Mammary epithelial cell (primary cell): ENCODE measurements at places on chromosomes 7 and 10. TPM values are rescaled to one million over a fixed set of nuclear protein-coding genes. Genes with fewer than 3 reads are reported as not detected.

Gene CPN1
- not detected for polyA plus RNA-seq

Gene BNIP3
- 102 TPM for polyA plus RNA-seq

Gene AGR2
- 8.7 TPM for polyA plus RNA-seq

Gene SDK1
- 0.12 TPM for polyA plus RNA-seq

Gene KLHL7
- polyA plus RNA-seq: 24.9 TPM

- no peak for DNase-seq
Observed at GRCh38 chr7:144907577-144907976, 71.7 kb upstream of the TPK1 start.

Gene MPLKIP
- 33.3 TPM for polyA plus RNA-seq

Gene MRC1
- 0.01 TPM for polyA plus RNA-seq

Gene CRPPA
- polyA plus RNA-seq: 0.34 TPM

DNA sequence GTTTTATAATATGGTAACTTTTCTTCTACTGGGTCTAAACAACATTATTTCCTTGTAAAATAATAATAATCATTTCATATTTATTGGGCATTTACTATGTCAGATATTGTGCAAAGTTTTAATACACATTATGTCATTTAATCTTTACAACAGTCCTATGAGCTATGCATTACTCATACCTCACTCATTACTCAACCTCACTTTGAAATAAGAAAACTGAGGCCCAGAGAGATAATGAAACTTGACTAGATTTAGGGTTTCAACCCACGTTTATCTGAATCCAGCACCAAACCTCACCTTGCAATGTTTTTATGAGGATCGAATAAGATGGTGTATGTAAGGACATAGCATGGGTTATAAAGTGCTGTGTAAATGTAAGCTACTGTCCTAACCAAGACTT lies 153.2 kb upstream of the SLC13A1 start:
- peak; percentile 55 for DNase-seq

Gene ARHGEF35
- 7.6 TPM for polyA plus RNA-seq

Gene CADPS2
- 0.53 TPM for polyA plus RNA-seq

DNA sequence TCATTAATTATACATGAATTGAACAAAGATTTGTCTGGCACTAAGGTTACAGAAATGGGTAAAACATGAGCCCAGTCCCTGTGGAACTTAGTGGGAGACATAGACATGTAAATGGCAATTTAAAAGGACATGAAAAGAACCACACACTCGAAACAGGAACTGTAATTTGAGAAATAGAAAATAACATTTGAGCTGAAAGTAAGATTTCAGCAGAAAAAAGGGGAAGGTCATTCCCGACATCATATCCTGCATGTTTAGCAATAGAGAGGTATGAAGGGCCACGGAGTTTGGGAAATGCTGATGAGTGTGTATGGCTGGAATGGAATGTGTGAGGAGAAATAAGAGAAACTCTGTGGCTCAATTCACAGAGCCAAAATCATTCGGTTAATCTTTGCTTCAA lies 175.4 kb upstream of the AHR start:
- no peak for DNase-seq

DNA sequence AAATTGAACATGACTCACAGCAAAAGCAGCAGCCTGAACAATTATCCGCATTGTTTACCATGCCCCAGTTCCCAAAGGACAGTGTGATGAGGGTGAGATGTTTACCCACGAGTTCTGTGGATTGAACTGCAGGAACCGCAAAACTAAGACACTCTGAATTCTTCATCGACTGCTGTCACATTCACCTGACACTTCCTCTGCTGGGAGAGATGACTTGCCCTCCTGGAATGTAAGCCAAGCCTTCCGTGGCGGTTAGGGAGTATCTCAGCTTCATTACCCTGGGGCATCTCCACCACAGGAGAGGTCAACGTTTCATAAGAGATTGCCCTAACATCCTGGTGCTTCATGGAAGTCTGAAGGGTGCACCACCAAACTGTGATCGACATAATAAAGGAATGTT lies 374.6 kb upstream of the ADARB2 start:
- peak; percentile 99 for DNase-seq

Gene CALHM1
- not detected for polyA plus RNA-seq

DNA sequence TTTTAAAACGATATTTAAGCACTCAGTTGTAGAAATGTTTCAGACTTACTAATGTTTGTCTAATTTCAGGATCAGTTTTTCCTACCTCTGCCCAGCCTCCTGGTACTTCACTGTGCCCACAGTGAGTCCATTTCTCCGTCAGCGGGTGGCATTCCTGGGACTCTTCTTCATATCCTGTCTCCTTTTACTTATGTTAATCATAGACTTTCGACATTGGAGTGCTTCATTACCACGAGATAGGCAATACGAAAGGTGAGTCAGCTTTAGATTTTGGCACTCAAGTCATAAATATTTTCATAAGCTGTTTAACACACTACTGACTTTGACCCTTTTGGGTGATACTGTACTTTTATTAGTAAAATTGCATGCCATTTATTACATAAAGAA lies 2.1 kb downstream of the ENTPD7 start:
- peak; percentile 94 for DNase-seq

Gene NKX1-2
- polyA plus RNA-seq: 3.4 TPM

GRCh38 chr7:155543011-155543876 lies 3.1 kb downstream of the CNPY1 start:
- no peak for DNase-seq

Gene TAS2R5
- 0.37 TPM for polyA plus RNA-seq

Gene MACC1
- 0.51 TPM for polyA plus RNA-seq

GRCh38 chr10:13939391-13939790 lies 352.6 kb downstream of the PRPF18 start:
- DNase-seq: no peak

- DNase-seq: no peak
Observed at GRCh38 chr7:52691257-52691656, 344.2 kb upstream of the POM121L12 start.

DNA sequence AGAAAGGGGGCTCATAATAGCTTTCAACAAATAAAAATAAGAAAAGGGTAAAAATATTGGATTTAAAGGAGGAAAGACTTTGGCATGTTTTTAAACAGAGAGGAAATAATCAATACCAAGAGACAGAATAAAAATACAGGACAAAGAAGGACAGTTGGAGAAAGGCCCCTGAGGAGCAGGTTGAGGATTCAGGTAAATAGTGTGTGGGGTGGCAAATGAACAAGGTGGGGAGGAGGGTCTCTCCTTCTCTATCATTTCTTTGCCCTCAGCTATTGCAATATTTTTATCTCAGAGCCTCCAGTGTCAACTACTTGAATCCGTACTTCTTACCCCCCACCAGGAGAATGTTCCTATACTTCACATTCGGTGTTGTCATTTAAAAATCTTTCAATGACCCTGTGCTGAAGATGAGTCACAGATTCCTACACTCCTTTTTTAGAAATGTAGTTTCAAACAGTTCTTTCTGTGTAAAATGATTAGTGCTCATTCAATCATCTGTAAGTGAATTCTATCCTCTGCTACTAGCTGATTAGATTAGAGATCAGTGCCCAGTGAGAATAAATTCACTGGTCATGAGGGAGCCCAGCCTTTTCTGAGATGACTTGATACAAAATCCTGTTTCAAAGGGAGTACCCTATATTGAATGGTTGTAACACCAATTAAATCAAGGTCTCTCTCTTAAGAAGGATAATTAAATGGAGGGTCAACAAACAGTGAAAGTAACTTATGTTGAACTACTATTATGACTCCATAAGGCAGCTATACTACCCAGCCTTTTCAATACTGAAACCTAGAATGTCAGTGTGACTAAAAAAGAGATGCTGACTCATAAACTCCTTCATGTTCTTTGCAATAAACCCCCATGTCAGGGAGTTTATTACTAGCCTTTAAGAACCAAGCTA lies 50.4 kb upstream of the WNT16 start:
- DNase-seq: peak; percentile 74

DNA sequence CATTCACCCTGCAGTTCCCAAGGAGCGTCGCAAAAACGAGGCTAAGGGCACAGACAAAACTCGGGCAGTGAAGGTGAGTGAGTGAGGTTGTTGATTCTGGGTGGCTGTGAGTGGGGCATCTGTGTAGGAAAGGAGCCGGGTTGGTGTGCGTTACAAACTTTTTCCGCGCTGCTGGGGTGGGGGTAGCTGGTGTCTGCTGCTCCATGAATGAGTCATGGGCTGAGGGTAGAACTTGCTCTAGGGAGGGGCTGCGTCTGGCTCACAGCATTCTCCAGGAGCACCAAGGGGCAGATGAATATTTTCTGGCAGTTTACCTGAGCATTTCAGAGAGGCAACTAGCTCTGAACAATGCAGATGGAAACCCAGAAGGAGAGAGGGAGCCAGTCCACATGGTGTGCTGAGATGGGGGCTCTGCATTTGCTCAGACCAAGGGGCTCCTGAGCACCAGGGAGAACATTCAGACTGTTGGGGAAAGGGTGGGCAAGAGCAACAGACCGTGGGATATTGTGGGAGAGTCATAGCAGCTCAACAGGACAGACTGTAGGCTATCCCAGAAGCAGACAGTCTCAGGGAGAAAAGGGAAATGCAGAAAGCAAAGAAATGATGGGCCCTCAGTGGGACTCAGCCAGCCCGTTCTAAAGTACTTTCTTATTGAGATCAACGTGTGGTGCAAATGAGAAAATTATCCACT lies 18.8 kb downstream of the NOBOX start:
- DNase-seq: peak; percentile 70

DNA sequence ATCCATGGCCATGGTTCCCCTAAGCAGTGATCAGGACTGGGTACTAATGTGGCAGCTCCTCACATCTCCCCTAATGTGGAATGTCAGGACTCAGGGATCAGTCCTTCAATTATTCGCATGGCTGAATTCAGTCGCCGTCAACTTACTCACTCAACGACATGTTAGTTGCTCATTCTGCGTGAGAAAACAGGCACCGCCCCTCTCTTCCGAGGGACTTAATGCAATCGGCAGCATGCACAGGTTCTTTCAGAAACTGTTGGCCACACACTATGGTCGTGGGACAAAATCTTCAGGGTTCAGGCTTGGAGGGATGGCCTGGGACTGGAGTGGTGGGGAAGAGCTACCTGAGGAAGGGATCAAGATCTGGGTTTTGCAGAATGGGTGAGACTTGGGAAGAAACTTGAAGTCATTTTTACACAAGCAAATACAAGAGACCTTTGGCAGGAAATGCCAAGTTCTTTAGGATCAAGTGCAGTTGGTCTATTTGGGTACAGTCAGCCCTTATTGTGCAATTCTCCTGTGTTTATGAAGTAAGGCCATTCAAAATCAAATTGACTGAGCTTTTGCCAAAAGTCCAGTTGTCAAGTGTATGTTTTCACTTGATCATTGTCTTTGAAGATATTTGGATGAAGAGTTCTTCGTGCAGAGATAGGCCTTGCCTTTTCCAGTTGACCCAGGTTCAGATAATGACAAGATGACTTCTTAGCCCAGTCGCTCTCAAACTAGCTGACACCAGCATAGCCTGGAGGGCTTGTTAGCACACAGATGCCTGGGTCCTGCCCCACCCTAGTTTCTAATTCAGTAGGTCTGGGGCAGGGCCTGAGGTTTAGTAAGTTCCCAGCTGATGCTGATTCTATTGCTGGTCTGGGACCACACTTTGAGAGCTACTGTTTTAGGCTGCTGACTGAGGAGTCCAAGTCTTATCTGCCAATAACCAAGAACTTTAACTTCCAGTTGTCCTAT lies 48.5 kb downstream of the LRRC18 start:
- no peak for DNase-seq

DNA sequence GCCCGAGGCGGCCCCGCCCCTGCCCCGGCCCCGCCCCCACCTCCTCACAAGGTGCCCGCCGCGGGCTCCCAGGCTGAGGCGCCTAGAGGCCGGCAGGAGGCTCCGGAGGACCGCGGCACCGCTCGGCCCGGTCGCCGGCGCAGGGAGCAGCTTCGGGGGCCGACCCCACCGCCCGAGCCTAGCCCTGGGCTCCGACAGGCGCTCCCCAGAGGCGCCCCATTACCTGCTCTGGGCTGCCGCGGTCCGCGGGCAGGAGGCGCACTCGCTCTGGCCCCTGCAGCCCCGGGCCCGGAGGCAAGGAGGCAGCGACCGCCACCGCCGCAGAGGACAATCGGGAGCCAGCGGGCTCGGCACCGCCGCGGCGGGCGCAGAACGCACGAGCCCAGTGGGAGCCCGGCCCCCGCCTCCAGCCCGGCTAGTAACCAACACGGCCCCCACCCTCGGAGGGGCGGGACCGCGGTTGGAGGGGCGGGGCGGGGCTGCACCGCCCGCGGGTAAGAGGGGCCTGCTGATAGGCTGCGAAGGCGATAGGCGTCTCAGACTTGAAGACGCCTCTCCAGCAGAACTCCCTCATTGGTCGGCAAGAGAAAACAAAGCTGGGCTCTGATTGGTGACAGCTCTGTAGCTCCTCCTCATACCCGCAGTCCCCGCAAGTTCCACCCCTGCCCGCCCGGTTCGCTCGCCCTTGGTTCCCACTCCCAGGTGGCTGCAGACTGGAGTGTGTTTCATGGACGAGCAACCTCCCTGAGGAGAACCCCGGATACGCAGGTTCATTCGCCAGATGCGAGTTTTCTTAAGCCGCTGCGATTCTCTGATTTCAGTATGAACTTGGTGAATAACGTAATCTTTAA lies at the start of gene MPP7:
Gene MPP7, minus strand, starts transcription at position 427 of the 851 bp plus-strand sequence. CDS start 64,460 bp downstream, outside the sequence.
- DNase-seq: peak; percentile 99

GRCh38 chr7:98805956-98806838 lies 63.6 kb downstream of the TMEM130 start:
- no peak for DNase-seq

Gene TMEM229A
- not detected for polyA plus RNA-seq

Gene SPDYE5
- not detected for polyA plus RNA-seq

Gene TRPV6
- 2.5 TPM for polyA plus RNA-seq

Gene FAM20C
- polyA plus RNA-seq: 30.6 TPM

DNA sequence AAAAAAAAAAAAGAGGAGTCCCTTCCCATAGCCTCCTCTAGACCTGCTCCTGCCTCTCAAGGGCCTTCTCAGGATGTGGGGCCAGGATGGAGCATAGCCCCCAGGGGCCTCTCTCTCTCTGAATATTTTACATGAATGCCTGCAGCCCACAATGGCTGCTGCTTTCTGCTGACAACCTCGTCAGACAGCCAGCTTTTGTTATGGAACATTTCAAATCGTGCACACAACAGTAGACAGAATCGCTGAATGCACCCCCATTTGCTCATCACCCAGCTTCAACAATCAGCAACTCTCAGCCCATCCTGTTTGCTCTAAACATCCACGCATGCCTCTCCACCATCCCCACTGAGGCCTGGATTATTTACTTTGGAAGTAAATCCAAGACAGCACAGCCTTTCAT lies 5.4 kb downstream of the PLAC9 start:
- no peak for DNase-seq

- no peak for DNase-seq
Observed at GRCh38 chr10:86024281-86025041, 342.1 kb downstream of the GRID1 start.

DNA sequence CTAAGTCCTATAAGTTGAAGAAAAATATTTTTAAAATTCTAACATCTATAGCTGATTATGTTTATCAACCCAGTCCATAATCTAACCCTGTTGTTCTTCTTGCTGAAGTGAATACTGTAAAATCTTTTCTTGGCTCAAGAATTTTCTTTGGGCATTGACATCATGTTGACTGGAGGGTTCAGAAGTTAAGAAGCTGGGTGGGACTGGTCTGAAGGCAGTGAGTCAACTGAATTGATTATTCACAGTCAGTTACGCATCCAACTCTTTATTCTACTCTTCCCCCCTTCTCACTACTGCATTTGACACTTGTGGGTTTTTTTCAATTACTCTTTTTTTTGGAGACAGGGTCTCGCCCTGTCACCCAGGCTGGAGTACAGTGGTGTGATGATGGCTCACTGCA lies 31.0 kb downstream of the DENND2A start:
- peak; percentile 67 for DNase-seq

Gene KNDC1
- polyA plus RNA-seq: not detected

Gene PTF1A
- polyA plus RNA-seq: not detected

Gene GRM3
- not detected for polyA plus RNA-seq

Gene GPR141
- not detected for polyA plus RNA-seq

- no peak for DNase-seq
Observed at GRCh38 chr7:41491883-41492471, 210.9 kb downstream of the INHBA start.
